ENCODE measurements at places on chromosomes 5 and 9. TPM values are rescaled to one million over a fixed set of nuclear protein-coding genes. Genes with fewer than 3 reads are reported as not detected.

DNA sequence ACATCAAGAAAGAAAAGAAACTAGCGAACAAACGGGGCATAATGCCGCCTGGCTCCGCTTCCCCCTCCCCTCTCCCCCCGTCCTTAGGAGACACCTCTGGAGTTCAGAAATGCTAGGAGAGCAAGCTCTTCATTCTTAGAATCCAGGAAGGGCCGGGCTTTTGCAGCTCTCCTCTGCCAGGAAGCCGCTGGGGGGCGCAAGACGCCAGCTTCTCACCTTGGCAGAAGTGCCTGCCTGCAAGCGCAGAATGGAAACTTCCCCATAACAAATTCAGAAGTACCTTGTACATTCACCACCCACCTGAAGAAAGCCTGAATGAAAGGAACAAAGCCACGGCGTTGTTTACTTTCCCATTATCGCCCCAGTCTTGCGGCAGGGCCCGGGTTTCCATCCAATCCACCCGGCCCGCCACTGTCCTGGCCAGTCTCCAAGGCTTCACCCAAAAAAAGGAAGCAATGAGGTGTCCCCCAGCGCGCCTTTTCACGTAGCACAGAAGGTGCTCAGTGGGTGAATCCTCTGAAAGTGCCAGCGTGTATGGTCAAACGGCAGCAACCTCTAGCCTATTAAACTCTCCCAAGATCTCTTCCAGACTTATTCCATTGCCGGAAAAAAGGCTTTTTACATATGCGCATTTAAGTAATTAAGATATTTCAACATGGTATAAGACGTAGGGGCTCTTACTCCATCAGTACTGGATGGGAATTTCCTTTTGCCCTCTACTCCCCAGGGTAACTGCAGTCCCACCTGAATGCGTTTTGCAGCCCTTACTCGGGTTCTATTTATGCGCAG lies 1.6 kb upstream of the GADD45G start:
- DNase-seq, result peak; percentile 93

DNA sequence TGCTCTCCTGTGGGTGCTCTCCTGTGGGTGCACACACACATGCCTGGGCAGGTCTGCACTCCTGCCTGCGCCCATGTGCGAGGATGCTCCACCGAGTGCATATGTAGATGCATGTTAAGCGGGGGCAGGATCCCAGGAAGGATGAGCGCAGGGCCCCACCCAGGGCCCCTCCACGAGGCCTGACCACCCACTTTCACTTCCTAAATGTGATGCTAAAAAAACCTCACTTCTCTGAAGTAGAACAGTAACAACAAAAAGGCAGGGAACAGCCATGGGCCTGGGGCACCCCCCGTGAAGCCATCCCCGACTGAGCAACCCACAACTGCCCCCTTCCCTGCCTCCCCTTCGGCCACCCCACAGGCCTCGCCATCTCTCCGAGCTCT lies 48.2 kb upstream of the SARDH start:
- no peak for DNase-seq

DNA sequence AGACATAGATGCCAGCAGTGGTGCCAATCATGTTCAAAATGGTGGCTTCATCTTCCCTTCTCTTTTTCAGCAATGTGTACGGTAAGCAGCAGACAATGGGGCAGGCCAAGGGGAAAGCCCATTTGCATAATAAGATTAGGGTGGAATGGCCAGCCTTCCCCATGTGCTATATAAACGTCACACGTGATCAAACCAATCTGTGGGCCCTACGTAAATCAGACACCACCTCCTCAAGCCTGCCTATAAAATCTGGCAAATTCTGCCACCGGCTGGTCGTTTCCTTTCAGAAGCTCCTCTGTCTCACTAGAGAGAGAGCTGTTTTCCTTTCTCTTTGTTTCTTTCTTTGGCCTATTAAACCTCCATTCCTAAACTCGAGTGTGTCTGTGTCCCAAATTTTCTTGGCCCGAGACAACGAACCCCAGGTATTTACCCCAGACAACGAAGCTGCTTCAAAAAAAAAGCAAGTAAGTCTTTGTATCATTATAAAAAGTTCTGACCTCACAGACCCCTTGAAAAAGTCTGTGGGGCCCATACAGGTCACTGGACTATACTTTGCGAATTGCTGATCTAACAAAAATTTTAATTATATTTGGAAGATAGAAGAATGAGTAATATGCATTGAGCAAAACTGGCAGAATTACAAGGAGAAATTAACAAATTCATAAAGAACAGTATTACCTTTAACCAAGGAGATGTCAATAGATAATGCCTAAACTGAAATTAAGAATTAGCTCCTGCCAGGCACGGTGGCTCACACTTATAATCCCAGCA lies 15.2 kb downstream of the ZBTB5 start:
- no peak for DNase-seq

- peak; percentile 97 for DNase-seq
Observed at GRCh38 chr5:119268387-119269060, 87.3 kb upstream of the TNFAIP8 start.

- peak; percentile 69 for DNase-seq
Observed at GRCh38 chr9:127943731-127944144, 6.1 kb upstream of the DPM2 start.

GRCh38 chr5:69528035-69528434 lies 32.0 kb upstream of the GTF2H2C start:
- peak; percentile 80 for DNase-seq

DNA sequence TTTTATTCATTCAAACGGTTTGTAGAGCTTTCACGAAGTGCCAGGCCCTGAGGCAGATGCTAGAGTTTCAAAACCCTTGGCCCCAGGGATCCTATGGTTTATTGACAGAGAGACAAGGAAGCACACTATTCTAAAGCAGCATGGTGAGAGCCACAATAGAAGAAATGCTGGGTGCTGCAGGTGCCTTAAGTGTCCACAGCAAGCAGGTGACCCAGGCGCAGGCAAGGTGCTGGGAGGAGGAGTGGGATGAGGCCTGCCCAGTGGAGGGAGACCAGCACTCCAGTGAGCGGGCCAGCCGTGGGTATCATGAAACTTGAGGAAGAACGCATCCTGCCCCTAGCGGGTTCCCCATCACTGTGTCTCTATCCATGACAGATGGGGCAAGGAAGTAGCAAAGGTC lies 71.0 kb downstream of the OSMR start:
- no peak for DNase-seq

- no peak for DNase-seq
Observed at GRCh38 chr9:33117306-33117705, 40.8 kb upstream of the SMU1 start.

GRCh38 chr9:130433168-130433946 lies 11.4 kb upstream of the ASS1 start:
- DNase-seq, result peak; percentile 48

- DNase-seq, result no peak
Observed at GRCh38 chr5:69505306-69505705, 12.7 kb downstream of the OCLN start.

GRCh38 chr9:72262063-72262462 lies 102.9 kb downstream of the ZFAND5 start:
- no peak for DNase-seq

DNA sequence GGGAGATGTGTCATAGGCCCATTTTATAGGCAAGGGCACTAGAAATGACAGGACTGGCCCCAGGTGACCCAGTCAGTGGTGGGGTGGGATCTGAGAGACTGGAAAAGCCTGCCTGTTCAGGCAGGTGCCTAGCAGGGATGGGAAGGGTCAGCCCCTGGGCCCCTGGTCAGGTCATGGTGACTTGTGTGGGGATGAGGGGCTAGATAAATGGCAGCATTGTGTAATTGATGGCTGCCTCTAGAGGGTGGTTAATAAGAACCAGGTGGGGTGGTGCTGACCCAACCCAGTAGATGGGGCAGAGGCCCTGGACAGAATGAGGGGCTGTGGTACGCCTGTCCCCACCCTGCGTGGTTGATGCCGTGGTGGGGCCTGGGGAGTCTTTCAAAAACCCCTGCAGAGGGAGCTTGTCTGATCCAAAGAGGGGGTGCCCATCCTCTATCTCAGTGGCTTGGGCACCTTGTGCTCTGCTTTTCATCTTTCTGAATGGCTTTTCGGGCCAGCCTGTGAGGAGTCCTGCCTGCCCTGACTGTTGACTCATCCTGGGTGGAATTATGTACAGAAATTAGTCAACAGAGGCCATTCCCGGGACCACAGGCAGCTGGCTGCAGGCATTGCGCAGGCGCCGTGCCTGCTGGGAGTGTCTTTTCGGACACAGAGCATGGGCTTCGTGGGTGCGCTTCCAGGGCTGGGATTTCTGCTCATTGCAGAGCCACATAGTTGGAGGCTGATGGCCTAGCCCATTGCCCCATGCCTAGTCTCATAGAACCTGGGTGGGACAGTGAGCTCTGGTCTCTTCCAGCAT lies 93.6 kb upstream of the PITX1 start:
- DNase-seq, result no peak

NUTM2G gene
- not detected for total RNA-seq

C5orf58 gene
- not detected for total RNA-seq

OLFML2A gene
- 12.5 TPM for total RNA-seq

SLC27A6 gene
- 3.4 TPM for total RNA-seq

DIPK1B gene
- total RNA-seq, result 14.5 TPM

SUSD3 gene
- total RNA-seq, result 3.8 TPM

CHD1 gene
- 26.0 TPM for total RNA-seq

PRSS3 gene
- not detected for total RNA-seq
